ENCODE measurements at places on chromosomes 1 and 21.

DNA sequence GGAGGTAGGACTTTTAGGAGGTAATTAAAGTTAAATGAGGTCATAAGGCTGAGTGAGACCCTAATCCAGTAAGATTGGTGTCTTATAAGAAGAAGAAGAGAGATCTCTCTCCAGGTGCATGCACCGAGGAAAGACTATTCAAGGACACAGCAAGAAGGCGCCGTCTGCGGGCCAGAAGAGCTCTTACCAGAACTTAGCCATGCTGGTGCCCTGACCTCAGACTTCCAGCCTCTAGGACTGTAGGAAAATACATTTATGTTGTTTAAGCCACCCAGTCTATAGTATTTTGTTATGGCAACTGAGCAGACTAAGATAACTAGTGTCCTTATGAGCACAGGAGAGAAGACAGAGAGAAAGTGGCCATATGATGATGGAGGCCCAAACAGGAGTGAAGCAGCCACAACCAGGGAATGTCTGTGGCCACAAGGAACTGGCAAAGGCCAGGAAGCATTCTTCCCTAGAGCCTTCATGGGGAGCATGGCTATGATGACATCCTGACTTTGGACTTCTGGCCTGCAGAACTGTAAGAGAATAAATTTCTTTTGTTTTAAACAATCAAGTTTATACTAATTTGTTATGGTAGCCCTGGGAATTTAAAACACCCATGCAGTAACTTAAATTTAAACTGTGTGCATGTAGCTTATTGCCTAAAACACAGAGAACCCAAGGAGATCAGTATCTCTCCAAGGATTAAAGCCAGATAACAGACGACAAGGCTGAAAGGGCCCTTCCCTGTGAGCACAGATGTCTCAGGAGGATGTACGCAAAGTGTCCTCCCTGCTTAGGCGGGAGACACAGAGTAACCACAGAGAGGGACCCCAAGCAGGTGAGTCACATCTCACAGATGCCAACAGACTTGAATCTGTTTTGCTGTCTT, 9.9 kb upstream of the CD58 start:
- no peak for DNase-seq

DNA sequence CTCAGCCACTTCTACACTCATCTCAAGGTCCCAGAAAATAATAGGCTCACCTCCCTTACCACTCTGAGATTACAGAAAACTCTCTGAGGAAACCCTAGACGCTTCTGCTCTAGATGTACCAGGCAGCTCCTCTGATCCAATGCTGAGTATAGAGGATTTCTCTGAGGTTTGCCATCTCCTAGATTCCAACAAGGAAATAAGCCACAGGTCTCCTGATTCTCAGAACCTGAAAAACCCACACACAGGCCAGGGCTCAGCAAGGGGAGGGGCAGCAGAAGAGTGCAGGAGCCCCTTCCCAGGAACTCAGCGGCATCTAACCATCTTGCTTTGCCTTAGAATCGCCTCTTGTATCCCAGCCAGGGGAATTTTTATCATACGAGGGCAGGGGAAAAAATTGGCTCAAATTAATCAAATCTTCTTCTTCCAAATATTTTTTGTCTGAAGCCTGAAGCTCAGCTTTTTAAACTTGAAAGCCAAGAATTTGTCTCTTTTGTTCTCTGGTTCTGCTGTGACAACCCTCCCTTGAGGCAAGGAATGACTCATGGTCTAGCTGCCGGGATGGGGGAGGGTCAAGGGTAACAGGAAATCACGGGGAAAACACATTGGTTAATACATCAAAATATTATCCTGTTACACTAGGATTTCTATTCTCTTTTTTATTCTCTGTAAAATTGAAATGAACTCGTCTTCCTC, 30.8 kb downstream of the GORAB start:
- DNase-seq, result peak; percentile 6

DNA sequence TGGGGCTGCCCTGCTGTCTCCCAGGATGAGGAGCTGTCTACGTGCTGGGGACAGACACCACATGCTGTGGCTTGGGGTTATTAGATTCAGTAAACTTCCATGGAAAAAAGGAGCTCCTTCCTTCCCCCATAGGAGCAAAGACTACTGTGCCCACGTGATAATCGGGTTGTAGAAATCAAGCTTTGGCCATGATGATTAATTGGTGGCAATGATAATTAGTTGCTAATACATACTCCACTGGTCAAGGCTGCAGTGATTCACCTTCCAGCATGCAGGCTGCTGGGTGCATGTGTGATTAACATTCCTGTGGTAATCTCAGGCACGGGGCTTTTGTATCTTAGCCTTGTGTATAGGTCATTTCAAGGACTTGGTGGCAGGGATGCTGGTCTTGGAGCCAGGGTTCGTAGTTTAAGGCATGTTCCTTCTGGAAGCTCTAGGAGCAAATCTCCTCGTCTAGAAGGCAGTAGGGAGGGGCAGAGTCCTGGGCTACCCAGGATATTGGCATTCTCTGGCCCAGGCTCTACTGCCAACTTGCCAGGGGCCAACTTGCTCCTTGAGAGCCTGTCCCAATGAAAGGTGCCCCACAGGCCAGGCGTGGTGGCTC, 41.4 kb downstream of the TMCO4 start:
- DNase-seq, result no peak

GRCh38 chr21:39694750-39695149, 50.2 kb upstream of the IGSF5 start:
- no peak for DNase-seq

DNA sequence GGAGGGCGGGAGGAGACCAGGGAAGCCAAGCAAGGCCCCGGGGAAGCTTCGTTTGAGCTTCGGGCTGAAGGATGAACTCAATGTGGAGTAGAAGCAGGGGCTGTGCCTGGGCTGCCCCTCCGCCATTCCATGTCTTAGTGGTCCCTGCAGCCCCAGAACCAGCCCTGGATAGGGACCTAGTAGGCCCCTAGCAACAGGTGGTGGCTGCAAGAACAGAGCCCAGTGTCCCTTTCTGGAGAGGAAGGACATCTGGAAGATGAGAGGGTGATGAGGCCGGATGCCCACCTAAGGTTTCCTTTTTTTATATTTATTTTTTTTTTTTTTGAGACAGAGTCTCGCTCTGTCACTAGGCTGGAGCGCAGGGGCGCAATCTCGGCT, 27.2 kb downstream of the ECE1 start:
- no peak for DNase-seq

DNA sequence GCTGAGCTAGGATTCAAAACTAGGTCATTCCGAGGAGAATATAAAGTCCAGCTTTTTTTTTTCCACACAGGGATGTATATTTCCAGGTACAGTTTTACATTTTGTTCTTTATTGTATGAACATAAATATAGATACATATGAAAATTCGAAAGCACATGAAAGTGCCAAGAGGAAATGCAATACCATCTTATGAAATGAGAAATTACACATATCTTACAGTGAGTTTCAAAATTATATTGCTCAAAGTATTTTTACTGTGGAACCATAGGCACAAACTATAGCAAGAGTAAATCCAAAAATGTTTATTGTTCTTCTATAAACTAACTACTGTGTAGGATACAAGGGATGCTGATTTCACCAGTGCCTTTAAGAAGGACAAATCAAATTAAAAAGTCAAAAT, 39.0 kb downstream of the PTPRC start:
- no peak for DNase-seq

DNA sequence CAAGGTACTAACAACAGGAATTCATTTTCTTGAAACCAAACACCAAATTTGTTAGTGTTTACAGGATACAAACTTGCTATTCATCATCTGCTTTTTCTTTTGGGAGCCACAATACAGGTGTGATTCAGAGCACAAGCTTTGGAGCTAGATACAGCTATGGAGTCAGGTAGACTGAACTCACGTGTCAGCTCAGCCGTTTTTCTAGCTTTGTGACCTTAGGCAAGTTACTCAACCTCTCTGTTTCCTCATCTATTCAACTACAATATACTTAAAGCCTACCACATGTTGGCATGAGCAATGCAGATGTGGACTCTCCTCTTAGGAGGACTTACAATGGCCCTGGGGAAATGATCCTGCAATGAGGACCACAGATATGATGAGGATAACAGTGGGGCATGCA, 6.3 kb downstream of the HTR1D start:
- no peak for DNase-seq

- no peak for DNase-seq
These were observed 19.4 kb upstream of the SLAMF9 start for GRCh38 chr1:159973350-159973940.

GRCh38 chr1:178134061-178134460, 40.2 kb downstream of the RASAL2 start:
- no peak for DNase-seq

DNA sequence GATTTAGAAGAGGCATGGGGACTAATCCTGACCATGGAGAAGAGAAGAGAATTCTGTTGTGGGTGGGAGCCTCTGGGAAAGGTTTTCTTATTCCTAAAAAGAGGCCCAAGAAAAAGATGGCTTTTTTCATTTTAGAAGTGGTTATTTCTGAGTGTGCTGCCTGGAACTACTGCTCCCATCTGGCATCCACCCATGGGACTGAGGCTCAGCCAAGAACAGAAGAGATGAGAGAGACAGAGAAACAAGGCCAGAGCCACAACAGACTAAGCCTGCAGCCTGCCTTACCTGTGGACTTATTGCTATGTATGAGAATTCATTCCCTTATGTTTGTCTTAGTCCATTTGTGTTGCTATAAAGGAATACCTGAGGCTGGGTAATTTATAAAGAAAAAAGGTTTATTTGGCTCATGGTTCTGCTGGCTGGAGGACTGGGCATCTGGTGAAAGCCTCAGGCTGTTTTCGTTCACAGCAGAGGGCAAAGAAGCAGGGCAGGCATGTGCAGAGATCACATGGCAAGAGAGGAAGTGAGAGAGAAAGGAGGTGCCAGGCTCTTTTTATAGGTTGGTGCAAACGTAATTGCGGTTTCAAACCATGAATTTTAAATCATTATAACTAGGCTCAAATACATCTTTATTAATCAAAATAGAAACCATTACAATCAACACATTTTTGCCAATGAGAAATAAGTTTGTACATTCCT, 57.5 kb upstream of the PRDM2 start:
- DNase-seq, result no peak

GRCh38 chr21:45767071-45768006, 123.8 kb downstream of the PCBP3 start:
- DNase-seq, result no peak

DNA sequence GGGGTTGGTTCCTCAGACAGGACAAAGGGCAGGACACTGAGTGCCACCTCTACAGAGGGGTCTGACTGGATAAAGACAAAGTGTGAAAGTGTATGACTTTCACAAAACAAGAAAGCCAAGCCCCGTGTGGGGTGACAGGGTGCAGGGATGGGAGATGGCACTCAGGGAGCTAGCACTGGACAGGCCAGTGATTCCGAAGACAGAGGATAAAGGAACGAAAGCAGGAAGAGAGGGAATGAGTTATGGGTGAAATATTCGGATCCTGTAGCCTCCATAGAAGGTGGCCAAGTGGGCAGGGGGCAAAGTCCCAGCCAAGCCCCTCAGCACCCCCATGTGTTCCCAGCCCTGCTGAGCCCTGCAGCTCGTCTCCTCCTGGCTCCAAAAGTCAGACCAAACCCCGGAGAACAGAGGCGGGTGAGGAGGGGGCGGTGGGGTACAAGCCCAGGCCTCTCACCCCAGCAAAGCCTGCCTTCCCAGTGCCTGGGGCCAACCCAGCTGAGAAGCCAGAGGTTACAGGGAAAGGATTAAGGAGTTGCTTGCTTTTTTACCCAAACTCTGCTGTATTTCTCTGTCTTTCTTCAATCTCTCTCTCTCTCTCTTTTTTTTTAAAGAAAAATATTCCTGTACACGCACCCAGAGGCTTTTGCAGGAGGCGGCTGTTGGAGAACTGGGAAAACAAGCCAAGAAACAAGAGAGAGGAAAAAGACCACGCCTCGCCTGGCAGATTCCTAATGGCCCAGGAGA, 14.0 kb upstream of the WASF2 start:
- no peak for DNase-seq

DNA sequence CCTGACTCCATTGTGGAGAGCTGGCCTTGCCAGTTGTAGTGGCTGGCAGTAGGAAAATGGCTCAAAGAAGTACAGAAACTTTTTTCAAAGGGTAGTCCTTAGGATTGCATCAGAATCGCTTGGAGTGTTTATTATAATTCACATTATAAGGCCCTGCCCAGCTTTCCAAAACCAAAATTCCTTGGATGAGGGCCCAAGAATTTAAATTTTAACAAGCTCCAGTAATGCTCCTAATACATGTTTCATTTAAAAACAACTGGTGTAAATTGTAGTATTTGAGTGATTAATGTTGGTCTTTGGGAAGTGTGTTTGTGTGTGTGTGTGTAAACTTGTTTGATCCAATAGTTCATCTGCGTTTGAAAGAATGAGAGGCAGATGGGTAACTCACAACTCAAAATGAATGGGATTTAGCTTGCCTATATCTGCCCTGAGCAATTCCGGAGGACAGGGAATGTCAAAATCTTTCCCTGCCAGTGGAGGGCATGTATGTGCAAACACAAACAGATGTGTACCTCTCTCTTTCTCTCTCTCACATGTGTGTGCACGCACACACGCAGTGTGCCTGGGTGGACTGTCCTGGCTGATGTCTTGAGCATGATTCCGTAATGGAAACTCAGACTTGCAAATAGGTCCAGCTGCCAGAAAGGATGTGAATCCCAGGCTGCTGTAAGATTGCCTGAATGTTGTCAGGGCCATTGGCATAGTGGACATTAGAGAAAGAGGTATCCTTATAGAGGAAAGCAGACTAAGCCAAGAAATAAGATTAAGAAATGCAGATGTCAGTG, 293.1 kb downstream of the LMX1A start:
- no peak for DNase-seq

DNA sequence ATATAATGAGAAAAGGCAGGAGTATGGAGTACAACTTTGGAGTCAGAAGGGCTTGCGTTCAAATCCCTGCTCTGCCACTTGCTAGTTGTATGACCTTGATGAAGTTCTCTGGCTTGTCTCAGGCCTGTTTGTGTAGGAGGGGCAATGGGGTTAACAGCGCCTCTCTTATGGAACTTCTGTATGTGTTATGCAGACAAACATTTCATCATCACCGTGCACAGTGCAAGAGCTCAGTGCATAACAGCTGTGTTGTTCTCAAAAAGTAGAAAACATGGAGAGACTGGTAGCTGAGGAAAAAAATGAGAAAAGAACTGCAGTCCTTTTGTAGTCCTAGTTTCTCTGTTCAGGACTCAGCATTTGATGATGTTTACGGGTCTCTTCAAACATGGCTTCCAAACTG, 10.4 kb upstream of the ZNF648 start:
- no peak for DNase-seq

GRCh38 chr1:228157729-228158126, 7.9 kb upstream of the IBA57 start:
- no peak for DNase-seq

DNA sequence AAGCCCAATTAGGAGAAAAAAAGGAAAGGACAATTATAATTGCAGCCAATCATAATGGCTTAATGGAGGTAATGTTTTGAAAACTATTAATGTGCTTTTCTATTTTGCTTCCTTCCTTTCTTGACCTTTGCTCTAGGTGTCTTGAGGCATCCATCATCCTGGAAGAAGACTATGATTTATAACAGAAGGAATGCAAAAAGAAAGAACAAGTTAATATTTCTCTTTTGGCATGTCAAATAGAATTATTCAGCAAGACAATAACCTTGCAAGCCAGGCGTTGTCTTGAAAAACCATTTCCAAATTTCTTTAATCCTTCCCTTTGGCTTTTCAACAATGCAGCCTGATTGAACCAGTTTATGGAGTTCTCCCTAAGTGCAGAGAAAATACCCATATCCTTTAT, 107.7 kb upstream of the USP24 start:
- DNase-seq, result no peak

GRCh38 chr1:68231627-68232288, 565 bp downstream of the WLS start:
- DNase-seq, result peak; percentile 1

- DNase-seq, result no peak
These were observed 470.5 kb downstream of the LTN1 start for GRCh38 chr21:28522014-28522799.

All from activated naive CD8-positive, alpha-beta T cell treated with anti-CD3 and anti-CD28 coated beads, Interleukin-2, amount 50 U/mL, for 24 hours (primary cell).